ENCODE measurements at places on chromosomes 7 and 10.

DNA sequence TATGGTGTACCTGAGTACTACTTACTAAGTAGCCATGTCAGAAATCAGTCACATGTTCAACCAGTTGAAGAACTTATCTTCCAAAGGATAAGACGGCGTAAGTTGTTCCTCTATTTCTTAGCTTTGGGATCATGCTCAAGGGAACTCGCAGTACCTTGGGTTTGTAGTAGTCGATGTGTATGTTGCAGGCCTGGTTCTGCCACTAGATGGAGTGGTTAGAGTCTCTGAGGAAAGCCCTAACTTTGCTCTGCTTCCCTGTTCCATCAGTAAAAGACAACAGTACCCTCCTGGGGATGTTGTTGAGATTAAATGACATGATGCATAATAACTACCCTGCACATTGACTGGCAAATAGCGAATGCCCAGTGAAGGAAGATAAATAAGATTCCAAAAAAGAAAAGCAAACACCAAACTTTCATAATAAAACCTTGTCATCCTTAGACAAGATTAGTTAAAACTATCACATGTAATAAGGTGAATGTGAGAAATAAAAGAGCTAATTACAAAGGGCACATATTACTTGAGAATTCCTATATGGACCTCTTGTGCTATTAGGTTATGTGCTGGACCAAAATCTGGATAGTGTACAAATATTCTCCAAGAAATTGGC is 165.9 kb downstream of the ABCA13 start:
- DNase-seq, result no peak

DNA sequence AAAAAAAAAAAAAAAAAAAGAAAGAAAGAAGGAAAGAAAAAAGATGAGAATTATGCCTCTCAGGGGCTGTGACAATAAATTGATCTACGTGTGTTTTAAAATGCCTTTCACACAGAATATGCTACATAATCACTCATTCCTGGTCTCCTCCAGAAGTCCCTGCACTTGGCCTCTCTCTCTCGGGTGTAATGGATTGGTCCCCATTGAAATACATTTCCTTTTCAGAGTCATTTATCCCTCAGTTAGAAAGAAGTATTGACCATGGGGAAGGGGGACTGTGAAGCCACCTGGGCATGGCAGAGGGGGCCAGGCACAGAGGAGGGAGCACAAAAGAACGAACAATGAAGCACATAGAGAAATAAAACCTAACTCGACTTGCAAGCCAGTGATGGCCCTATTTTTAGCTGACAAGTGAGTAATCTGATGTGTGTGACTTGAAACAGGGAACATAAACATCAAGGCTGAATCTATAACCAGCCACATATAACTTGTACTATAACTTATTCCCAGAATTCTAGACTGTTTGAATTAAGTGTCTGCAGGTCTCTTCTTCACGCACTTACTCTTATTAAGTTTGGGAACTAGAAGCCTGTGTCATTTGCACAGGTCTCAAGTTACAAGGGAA is 490.8 kb downstream of the KCNMA1 start:
- no peak for DNase-seq

- DNase-seq, result no peak
These were observed 1.2 kb upstream of the ZNF746 start for GRCh38 chr7:149498811-149499210.

- no peak for DNase-seq
These were observed 1.3 kb downstream of the CUL1 start for GRCh38 chr7:148699782-148700629.

- DNase-seq, result peak; percentile 82
These were observed 35.1 kb downstream of the BRAF start for GRCh38 chr7:140889645-140890044.

DNA sequence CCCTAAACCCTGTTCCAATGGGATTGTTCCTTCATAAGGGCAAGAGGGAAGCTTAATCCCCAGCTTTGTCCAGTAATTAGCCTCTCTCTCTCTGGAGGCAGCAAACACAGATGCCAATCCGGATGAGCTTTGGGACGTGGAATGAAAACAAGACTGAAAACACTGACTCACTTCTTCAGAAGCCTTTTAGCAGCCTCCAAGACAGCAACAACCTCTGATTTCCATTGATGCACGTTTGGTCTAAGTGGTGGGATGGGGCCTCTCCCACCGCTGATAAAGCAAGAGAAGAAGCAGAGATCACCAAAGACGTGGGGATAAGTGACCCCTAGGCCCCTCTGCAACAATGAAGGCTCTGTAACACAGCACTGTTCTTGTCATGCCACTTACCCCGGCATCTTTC is 5.8 kb upstream of the GFRA1 start:
- peak; percentile 18 for DNase-seq

- DNase-seq, result peak; percentile 19
These were observed 22.2 kb downstream of the FRMPD2 start for GRCh38 chr10:48252354-48252650.

DNA sequence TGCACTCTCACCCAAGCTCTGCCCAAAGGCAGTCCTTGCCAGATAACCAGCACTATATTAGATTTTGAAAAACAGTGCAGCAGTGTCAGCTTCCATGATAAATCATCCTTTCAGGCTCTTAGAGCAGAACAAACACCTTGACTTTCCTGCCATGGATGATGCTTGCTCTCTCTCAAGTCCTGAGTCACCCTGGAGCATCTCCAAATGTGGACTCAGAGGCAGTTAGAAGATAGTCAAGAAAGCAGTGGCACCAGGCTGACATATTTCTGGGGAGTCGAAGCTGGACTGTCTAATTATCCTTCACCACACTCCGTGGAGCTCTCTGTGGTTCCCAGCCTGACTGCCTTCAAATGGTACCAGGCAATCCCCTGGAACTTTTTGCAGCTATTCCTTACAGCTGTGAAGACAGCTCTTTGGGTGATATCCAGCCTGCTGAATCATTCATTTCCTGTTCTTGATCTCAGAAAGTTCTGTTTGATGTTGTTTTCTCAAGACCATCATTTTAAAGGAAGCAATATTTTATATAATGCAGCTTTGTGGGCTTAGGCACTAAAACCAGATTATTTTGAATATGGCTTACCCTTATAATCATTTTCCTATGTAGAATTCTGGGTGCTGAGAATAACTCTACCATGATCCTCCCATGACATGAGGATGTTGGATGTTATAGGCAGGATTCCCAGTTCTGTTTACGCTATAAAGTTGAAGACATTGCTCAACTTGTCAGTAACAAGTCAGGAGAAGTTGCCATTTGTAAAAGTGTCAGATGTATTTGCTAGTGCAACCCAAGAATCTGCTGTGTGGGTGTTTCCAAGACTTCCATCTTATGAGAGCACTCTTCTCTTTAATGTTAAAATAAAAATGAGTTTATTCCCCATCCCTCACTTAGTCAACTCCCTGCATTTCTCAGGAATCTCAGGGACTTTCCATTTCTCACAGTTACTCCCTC is 233.8 kb downstream of the C7orf25 start:
- no peak for DNase-seq

DNA sequence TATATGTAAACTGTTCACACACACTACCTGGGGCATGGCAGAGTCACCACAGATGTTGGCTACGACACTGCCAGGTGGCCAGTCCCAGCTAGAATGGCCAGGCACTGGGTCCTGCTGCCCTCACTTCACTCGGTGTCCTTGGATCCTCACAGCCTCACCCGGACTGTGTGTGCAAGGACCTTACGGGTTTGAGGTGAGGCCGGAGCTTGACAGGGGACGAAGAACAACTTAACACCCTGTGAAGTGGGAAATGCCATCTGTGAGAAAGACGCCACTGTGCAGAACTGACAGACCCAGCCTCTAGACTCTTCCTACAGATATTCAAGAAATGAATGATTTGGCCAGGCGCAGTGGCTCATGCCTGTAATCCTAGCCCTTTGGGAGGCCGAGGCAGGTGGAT is 46.7 kb downstream of the KLRG2 start:
- no peak for DNase-seq

DNA sequence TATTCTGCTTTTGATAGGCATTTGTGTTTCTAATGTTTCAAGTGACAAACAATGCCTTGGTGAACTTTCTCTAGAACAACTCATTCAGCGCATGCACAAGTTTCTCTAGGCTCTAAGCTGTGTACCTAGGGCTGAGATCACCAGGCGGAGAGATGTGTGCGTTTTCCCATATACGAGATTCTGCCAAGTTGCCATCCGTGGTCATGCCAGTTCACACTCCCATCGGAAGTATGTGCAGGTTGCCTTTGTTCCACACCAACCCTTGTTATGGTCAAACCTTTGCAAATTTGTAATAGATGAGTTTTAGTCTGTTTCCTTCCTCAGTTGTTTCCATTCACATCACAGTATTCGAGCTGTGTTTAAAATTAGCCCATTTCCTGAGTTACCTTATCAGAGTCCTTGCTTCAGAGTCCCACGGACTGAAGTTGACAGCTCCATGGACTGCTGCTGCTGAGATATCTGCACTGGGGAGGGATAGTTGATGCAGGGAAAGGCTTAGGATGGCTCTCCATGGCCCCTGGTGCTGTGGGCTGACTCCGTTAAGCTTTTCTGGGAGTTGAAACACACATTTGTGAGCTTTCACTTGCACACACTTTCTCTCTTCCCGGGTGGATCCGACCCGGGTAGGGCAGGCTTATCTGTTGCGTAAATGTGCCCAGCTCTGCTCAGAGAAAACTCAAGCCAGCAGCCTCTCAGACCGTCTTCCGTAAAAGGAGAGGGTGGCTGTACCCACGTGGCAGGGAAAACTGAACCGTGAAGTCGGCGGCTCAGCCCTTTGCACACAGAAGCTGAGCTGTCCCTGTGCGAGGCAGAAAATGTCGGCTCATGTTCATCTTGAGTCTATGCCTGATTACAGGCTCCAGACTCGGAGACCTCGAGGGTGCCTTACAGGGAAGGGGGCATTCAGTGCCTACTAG is 49.4 kb downstream of the HK1 start:
- DNase-seq, result no peak

DNA sequence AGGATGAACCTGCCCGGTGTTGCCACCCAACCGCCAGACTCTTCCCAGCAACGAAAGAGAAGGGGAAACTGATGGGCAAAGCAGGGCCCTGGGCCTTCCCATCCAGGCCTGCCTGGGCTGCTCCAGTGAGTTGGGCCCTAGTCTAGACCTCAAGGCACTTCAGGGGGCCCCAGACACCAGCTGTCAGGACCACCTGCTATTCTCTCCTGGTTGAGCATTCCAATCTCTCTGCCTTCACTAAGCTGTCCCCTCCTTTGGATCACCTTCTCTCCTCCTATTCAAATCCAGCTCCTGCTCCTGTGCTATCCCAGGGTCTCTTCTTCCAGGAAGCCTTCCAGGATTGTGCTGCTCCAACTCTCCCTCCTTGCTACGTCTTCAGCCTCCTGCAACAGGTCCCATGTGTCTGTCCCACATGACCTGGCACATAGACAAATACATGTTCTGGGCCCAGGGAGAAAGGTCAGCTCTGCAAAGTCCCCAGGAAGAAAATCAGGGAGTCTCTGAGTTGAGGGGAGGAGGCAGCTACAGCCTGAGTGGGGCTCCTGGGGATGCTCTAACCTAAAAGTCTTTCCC is 3.1 kb downstream of the STX1A start:
- DNase-seq, result peak; percentile 61

- no peak for DNase-seq
These were observed 165.2 kb downstream of the RELN start for GRCh38 chr7:103824251-103824650.

DNA sequence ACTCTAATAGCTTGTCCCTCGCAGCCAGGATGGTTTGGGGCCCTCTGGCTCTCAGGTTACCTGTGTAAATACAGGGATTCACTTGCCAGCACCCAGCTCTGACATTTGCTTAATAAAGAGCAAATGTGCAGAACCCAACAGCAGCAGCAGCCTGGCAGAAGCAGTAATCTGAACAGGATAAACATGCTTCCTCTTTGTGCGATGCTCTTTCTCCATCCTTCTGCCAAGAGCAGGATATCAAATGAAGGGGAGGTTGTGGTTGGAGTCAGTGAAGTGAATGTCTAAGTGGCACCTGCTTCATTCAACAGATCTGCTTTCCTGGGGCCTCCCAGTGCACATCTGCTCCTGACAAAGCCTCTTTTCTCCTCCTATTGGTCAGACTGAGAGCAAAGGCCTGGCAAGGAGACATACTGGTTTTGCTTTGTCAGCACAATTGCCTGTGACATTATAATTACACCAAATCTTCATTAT is 130.3 kb downstream of the NRF1 start:
- peak; percentile 24 for DNase-seq

GRCh38 chr7:79037001-79037400 is 416.5 kb downstream of the MAGI2 start:
- no peak for DNase-seq

GRCh38 chr7:105768117-105768516 is 108.3 kb downstream of the ATXN7L1 start:
- DNase-seq, result no peak

- no peak for DNase-seq
These were observed 454.3 kb downstream of the PLXNA4 start for GRCh38 chr7:132121987-132122386.

- DNase-seq, result no peak
These were observed 45.9 kb downstream of the SGMS1 start for GRCh38 chr10:50577681-50578350.

DNA sequence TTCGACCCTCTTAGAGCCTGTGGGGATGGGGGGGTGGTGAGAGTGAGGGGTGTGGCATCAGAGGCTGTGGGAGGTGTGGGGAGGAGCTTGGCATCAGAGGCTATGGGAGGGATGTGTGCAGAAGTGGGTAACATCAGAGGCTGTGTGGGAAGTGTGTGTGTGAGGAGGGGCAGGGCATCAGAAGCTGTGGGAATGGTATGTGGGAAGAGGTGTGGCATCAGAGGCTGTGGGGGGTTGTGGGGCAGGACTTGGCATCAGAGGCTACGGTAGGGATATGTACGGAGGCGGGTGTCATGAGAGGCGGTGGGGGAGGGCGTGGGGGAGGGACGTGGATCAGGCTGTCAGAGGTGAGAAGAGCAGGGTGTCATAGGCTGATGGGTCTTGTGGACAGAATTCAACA is 97.4 kb downstream of the SEC23IP start:
- no peak for DNase-seq

DNA sequence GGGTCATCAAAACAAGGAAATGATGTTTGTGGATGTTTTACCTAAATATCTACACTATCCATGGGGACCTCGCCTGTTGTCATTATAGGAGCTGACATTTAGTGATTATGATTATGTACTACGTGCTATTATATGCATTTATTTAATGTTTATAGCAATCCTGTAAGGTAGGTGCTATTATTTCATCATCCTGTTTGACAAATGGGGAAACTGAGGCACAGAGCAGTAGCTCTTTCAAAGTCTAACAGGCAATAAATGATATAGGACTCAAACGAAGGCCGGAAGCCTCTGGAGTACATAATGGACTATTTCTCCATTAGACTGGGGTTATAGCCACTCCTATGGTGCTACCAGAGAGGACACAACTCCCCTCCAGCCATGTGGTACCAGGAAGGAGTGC is 60.6 kb upstream of the KDM7A start:
- no peak for DNase-seq

DNA sequence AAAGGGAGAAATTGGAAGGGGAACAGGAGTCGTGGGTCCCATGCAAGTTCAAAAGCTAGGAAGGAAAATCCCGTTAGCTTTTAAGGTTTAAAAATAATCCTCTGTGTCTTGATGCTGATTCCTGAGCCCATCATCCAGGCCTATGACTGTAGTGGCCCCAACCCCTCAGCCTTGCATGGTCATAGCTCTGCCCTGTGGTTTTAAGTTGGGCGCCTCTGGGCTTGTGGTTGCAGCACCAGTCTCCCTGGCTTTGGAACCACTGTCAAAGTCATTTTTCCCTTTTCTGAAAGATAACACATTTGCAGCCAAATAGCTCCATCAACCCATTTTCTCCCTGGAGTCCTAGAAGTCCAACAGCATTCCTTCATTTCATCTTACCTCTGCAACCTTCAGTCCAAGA is 13.6 kb downstream of the TMEM236 start:
- DNase-seq, result no peak

GRCh38 chr10:77226452-77226851 is 411.2 kb downstream of the KCNMA1 start:
- DNase-seq, result no peak
